Sciatic nerve (tissue), 2 donors: ENCODE measurements at places on chromosomes 12 and 14. TPM values are rescaled to one million over a fixed set of nuclear protein-coding genes. Genes with fewer than 3 reads are reported as not detected.

HIP1R gene
- total RNA-seq = 14.3 TPM

GRCh38 chr12:66187821-66188220, 1.2 kb upstream of the IRAK3 start:
- no peak for DNase-seq

DNA sequence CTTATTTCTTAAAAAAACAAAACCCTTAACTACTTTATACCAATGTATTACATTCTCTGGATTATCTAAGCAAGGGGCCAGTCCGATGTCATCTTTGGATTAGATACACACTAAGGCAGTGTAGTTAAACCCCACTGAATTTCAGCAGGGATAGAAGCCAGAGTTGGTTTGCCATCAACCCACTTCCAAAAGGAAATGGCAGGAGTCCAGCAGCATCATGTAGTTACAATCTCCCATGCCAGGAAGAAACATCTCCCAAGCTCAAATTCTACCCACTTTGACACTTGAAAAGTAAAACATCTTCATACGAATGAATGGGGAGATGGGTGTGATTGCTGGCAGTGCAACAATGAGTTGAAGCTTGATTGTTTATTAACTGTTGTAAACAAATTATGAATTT, 203.5 kb upstream of the PLXNC1 start:
- no peak for DNase-seq

DNA sequence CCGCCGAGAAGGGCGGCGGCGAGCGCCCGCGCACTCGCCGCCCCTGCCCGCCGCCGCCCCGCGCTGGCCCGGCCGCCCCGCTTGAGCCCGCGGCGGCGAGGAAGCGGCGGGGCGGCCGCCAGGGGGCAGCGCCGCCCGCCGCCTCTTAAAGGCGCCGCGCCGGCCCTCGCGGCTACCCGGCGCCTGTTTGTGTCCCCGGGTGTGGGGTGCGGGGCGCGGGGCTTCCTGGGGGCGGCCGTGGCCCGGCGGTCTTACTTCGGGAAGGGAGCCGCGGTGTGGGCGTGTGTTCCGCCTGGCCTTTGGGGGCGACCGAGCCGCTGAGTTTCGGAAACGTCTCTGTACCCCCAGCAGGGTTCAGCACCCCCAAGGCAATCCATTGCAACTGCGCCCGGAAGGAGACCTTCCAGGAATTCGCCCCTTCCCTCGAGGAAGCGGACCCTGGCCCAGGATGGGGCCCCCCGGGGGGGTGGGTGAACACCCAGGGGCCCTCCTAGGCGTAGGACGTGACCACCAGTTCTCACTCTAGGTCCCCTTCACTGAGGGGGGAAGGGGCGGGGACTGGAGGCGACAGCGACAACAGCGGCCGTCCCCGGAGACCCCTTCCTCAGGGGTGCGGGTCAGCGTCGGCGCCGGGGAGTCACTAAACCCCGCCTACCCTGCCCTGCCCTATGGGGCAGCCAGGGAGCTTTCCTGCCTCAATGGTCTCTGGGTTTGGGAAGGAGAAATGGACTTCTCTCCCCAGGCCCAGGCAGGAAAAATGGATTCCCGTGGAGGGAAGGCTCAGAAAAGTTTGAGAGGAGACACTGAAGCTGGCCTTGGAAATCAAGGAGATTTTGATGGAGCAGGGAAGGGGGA, at the start of gene ITPK1:
TSS of gene ITPK1 (minus strand) at position 105 of the 855 bp plus-strand sequence. CDS start 762 bp downstream, outside the sequence.
- peak; percentile 80 for DNase-seq

GRCh38 chr12:91356405-91356804, 173.8 kb upstream of the DCN start:
- DNase-seq = no peak

- no peak for DNase-seq
These were observed 36.6 kb downstream of the SENP1 start for GRCh38 chr12:48069241-48069640.

TMEM121 gene
- 8.7 TPM for total RNA-seq

DNA sequence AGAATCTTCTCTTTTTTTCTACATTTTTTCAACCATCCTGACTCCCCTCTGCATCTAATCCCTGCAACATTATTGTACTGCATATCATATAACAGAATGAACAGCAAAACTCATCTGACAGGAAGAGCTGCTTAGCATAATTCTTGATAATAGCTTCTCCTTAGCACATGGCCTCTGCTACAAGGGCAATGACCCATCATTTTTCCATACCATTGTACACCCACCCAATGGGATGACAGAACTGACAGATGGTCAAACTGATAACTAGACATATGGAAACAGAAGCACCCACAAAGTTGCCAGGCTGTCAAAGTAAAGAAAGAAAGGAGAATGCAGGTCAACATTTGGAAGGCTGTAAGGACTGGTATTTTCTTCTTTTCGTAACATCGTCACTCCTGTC, 390.4 kb upstream of the USP15 start:
- DNase-seq = no peak

- DNase-seq = no peak
These were observed 17.6 kb upstream of the CRIP2 start for GRCh38 chr14:105456736-105457617.

DNA sequence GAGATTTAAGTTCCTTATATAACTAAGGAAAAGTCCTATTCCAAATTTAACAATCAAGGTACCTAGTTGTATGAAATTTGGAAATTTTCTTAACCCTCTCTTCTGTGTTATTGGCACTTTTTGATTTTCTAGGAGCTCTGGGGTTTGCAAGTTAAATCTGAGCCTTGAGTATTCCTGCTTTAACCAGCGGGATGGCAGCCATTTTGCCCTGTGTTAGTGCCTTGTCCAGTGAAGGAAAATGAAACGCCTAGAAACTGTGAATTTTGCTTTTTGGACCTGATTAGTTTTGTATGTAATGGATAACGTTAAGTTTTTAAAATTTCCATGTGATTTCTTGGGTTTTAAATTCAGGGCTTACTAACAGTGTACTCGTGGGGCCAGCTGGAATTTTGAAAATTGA, 45.1 kb downstream of the DIP2B start:
- no peak for DNase-seq

GRCh38 chr12:123973552-123974341, 732 bp downstream of the ZNF664 start:
- peak; percentile 71 for DNase-seq

TIGAR gene
- 7.9 TPM for total RNA-seq

- DNase-seq = no peak
These were observed 136.5 kb upstream of the CRY1 start for GRCh38 chr12:107229827-107230226.

GRCh38 chr12:106819991-106820390, 45.5 kb downstream of the RIC8B start:
- no peak for DNase-seq

DNA sequence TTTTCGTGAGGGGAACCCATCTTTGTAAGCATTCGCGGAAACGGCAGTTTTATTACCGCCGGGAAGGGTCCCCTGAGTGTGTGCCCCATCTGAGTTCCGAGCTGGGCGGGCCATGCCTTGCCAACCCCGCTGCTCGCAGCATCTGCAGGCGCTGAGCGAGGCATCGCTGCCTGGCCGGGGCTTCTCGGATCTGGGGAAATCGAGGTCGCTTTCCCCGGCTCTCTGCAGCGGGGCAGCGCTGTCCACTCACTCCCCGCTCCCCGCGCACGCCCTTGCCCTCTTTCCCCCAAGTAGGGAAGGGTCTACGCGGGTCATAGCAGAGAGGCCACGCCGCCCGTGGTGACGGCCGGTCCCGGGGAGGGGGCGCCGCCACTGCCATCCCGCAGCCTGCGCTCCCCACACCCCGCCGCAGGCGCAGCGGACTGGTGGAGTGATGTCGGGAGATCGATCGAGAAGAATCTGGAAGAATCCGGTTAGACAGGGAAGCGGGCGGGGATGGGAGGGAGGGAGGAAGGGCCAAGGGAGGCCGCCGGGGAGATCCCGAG, 507 bp upstream of the FKBP4 start:
- DNase-seq = no peak

ANO2 gene
- 30.4 TPM for total RNA-seq

GRCh38 chr12:4154672-4155225, 118.8 kb upstream of the CCND2 start:
- no peak for DNase-seq

DNA sequence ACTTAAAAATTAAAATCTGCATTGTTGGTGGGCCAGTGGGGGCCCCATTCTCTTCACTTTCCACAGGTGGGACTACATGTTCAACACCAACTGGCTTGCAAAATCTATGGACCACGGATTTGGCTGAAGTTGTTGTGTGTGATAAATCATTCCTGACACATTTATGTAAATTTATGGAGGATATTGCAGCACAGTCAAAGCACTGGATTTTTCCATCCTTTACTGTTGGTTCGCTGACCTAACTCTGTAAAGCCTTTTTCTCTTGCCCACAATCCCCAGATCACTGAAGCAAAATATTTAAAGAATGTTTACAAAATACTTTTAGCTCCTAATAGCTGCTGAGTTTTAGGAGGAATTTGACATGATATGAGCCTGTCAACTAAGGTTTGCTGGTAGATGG, 219.7 kb upstream of the PRICKLE1 start:
- DNase-seq = no peak

LMO3 gene
- 26.2 TPM for total RNA-seq

DNA sequence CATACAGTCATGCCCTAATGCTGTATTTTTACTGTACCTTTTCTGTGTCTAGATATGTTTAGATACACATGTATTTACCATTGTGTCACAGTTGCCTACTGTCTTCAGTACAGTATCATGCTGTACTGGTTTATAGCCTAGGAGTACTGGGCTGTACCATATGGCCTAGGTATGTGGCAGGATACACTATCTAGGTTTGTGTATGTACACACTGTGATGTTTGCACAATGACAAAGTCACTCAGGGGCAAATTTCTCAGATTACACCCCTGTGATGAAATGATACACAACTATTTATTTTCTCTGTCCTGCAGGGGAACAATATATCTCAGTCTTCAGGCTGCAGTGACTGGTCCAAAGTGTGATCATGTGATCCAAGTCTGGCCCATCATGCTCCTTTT, 1076.1 kb downstream of the VRK1 start:
- DNase-seq = no peak

- no peak for DNase-seq
These were observed 10.6 kb upstream of the PSEN1 start for GRCh38 chr14:73125746-73126145.

OR4N5 gene
- not detected for total RNA-seq

DNA sequence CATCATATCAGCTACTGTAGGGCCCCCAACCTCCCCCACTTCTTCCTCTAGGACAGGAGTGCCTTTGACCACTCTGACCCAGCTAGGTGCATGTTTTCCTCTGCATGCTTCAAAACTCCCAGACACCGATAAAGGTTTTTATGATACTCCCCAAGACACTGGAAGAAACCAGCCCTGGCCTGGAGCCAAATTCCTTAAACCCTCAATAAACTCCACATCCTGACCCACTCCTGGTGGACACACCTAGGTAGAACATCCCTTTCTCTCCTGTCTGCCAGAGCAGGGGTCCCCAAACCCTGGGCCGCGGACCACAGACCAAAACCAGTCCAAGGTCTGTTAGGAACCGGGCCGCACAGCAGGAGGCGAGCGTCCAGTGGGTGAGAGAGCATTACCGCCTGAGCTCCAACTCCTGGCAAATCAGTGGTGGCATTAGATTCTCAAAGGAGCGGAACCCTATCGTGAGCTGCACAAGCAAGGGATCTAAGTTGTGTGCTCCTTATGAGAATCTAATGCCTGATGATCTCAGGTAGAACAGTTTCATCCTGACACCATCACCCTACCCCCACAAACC, 49.6 kb downstream of the NT5DC3 start:
- DNase-seq = no peak

- no peak for DNase-seq
These were observed 5.8 kb upstream of the HCAR3 start for GRCh38 chr12:122722387-122722786.

DNA sequence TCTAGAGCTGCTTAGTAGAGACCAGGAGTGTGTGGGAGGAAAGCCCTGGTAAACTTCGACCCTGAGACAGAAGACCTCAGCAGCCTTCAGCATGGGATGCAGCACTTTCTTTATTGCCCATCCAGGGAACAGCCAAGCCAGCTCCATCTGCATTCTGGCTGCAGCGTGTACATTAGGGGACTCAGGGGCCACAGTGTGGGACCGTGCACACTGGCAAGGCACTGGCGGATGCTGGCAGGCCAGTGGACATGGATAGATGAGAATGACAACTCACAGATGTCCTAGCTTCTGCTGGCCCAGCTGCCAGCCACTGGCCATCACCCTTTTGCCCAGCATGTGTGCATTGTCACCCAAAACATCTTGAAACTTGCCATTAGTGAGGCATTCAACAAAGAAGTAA, 12.5 kb downstream of the PLD4 start:
- peak; percentile 32 for DNase-seq

DNA sequence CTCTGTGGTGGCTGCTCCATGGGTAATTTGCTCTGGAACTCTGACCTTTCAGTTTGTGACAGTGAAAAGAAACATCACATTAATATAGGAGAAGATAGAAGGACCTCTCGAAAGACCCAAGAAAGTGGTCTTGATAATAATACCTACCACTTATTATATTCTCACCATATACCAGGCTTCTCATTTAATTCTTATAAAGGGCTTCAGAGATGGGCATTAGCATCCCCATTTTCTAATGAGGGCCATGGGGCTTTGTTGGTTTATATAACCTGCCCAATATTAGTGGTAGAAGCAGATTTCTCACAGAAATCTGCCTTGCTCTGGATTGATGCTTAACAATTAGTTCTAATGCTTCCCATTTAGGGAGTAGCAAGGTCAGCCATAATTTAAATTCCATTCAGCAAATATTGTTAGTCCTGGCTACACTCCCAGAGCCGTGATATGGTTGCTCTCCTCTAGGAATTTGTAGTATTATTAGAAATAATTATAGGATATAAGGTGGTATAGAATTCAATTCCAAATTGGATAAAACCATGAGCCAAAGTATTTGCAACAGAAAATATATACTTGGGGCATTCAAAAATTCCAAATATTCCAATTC, 7.4 kb upstream of the AMIGO2 start:
- DNase-seq = no peak

PRH1 gene
- 36.1 TPM for total RNA-seq

SLC16A7 gene
- 23.2 TPM for total RNA-seq

DNA sequence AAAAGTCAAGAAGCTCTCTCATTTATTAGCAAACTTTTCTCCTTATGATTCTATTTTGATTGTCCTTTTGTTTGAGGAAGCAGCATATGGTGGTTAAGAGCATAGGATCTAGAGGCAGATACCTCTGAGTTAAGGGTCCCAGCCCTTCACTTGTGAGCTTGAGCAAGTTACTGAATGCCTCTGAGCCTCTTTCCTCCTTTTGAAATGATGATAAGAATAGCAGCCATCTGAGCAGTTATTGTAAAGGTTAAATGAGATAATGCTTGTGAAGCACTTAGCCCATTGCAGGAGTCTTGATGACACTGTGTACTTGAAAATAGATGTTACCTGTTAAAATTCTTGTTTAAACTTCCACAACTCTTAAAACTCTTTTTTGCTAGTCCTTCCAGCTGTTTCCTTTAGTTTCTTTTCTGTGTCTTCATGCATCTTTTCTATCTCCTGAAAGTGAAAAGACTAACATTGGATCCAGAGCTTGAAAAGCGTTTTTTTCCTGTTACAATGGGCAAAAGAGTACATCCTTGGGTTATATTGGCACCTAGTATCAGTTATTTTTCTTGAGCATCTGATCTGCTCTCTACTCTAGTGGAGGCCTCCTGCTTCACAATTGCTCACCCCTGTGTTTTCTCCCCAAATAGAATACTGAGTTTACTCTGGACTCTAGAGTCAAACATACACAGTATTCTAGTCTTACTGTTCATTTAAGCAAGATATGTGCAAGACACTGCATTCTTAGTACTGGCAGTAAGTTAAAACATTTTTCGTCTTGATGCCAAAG, 3.1 kb downstream of the HIF1A start:
- DNase-seq = no peak
